A673 (cell line): ENCODE measurements at places on chromosomes 13 and 19.

DNA sequence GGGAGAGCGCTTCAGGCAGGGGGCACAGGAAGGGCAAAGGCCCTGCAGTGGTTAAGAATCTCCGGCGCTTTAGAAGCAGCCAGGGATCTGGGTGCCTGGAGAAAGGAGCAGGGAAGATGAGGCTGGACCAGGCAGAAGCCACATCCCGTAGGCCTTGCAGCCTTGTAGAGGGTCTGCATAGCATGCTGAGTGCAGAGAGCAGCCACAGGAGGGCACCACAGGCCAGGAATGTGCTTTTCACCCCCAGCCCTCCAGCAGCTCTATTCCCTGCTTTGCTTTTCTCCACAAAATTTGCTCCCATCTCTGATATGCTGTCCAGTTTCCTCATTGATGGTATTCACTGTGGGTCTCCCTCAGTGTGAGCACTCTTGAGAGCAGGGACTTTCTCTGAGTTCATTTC lies 5.7 kb downstream of the WDR62 start:
- peak; percentile 41 for DNase-seq

- peak; percentile 78 for DNase-seq
These were observed 6.9 kb downstream of the KCTD12 start for GRCh38 chr13:76879203-76879882.

DNA sequence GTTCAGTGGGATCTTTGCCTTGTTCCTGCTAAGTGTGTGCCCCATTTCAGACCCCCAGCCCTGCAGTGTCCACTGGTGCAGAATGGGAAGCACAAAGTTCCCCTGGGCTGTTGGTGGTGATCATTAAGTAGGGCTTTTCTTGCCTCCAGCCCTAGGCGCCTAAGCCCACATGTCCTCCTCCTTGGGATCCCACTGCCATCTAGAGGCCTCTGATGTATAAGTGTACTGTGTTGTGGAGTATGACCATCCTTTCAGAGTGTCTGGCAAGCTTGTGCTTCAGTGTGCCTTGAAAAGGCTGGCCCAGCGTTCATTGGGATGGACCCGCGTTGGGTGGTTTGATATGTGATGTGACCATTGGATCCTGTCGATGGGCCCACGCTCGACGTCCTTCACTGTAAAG lies 71.2 kb downstream of the WASF3 start:
- DNase-seq, result peak; percentile 34

- DNase-seq, result no peak
These were observed 14.7 kb upstream of the KCTD4 start for GRCh38 chr13:45215392-45216077.

- DNase-seq, result no peak
These were observed 28.7 kb downstream of the ANKRD10 start for GRCh38 chr13:110885966-110886869.

DNA sequence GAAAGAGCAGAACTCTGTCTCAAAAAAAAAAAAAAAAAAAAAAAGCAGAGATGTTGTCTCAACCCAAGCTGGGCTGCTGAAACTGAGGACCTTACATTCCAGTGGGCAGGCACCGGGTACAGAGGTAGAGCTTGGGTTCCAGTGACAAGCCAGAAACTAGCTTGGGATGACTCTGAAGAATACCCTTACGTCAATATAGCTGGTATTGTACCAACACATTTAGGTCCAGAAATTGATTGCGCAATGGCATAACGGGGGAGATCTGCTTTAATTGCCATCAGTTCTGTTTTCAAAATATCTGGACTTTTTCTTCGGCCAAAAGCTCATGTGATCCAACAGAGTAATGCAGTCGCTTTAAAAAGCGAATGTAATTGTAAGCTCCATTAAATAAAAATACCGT lies 103.1 kb upstream of the UBL3 start:
- no peak for DNase-seq

DNA sequence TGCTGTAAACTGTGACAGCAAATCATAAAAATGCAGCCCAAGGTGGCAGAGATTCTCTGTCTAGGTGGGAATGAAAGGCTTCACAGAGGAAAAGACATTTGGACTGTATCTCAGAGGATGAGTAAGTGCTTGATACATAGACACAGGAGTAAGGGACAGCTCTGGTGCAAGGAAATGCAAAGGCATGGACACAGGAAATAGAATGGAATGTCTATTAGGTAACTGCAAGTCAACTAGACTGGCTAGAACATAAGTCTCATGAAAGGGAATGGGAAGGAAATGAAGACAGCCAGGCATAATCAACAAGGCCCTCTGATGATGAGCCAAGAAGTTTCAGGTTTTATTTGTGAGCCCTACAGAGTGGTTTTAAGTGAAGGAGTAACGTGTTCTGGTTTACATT lies 321.7 kb downstream of the SUCLA2 start:
- DNase-seq, result no peak

GRCh38 chr13:60347174-60347573 lies 49.8 kb upstream of the TDRD3 start:
- no peak for DNase-seq

- DNase-seq, result no peak
These were observed 54.7 kb upstream of the DCT start for GRCh38 chr13:94534166-94534565.

DNA sequence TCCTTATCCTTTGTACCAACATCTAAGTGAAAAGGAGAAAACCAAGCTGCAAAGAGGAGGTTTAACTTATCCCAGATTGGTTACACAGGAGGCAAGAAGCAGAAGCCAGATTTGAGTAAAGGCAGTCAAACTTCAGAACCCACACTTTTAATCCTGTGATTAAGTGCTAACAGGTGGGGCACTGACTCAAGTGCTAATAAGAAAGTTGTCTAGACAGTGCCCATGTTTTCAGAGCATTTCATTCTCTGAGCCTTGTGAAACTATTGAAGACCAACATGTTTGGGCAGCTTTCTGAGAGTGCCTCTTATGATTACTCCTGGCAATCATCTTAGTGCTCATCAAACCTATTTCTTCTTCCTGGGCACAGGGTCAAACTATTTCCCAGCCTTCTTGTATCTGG lies 380.8 kb downstream of the KCNRG start:
- no peak for DNase-seq

- DNase-seq, result no peak
These were observed 748 bp upstream of the ZNF552 start for GRCh38 chr19:57815247-57816075.

- DNase-seq, result no peak
These were observed 187.2 kb downstream of the EFNB2 start for GRCh38 chr13:106348075-106348840.

DNA sequence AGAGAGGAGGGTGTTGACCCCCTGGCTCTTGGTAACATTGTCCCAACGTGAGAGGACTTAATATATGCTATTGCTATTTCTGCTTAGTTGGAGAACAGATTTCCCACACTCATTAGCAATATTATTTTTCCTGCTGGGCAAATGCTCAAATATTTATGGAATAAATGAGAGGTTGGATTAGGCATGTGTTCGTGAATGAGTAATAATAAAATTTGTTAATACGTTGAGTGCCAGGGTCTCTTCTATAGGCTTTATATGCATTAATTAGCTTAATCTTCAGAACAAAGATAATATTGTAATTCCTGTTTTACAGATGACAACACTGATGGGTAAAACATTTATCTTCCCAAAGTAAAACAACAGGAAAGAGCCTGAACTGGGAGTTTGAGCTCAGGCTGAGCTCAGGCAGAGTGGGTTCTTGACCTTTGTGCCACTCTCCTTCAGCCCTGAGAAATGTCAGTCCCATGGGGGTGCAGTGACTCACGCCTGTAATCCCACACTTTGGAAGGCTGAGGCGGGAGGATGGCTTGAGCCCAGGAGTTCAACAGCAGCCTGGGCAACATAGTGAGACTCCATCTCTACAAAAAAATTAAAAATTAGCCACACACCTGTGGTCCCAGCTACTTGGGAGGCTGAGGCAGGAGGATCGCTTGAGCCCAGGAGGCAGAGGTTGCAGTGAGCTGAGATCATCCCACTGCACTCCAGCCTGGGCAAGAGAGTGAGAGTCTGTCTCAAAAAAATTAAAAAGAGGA lies 1.2 kb downstream of the ZNF233 start:
- no peak for DNase-seq

DNA sequence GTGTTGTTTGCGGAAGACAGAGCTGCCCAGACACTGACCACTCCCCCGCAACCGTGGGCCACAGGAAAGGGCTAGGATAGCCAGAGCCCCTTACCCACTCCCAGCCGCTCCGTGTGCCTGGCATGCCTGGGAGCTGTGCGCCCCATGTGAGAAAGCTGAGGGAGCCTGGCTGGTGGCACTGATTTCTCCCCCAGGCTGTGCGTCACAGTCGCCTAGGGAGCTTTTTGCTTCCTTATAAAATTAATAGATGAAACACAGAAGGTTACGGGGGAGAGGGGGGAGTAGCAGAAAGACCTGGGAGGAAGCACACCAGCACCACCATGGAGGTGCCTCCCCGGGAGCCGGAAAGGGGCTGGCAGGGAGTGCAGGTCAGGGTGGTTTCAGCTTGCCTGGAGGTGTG lies 24.7 kb downstream of the DPF1 start:
- no peak for DNase-seq
